ENCODE measurements at places on chromosomes 6 and 20. TPM values are rescaled to one million over a fixed set of nuclear protein-coding genes. Genes with fewer than 3 reads are reported as not detected.
A peak's percentile ranks its signal among the peaks of the same experiment; 100 is the strongest.

GRCh38 chr6:168927026-168927425 is 326.6 kb downstream of the THBS2 start:
- no peak for DNase-seq
- H3K27ac ChIP-seq = no peak overlapping the region
- no peaks in the 10 kb centered on the region for H3K4me1 ChIP-seq
- no peaks in the 10 kb centered on the region for H3K27me3 ChIP-seq
- no peak overlapping the region for H3K4me3 ChIP-seq

The EBF4 gene
- 3.1 TPM for total RNA-seq

GRCh38 chr20:24695529-24696225 is 226.2 kb downstream of the SYNDIG1 start:
- H3K27me3 ChIP-seq = peaks cover under 1% of the 10 kb centered on the region
- DNase-seq = peak; percentile 15
- no peaks in the 10 kb centered on the region for H3K36me3 ChIP-seq
- H3K4me1 ChIP-seq = no peaks in the 10 kb centered on the region

GRCh38 chr6:169487579-169488436 is 214.0 kb downstream of the WDR27 start:
- no peaks in the 10 kb centered on the region for H3K4me1 ChIP-seq
- H3K4me3 ChIP-seq = no peak overlapping the region
- no peak overlapping the region for H3K27ac ChIP-seq

Data from activated CD8-positive, alpha-beta memory T cell treated with anti-CD3 and anti-CD28 coated beads, Interleukin-2, amount 10 ng/mL, durations not matched to agents 7 days and 5 days (primary cell).